ENCODE measurements at places on chromosomes 13 and 19.

GRCh38 chr19:48607359-48607755 lies 815 bp downstream of the SPACA4 start:
- no peak for DNase-seq

DNA sequence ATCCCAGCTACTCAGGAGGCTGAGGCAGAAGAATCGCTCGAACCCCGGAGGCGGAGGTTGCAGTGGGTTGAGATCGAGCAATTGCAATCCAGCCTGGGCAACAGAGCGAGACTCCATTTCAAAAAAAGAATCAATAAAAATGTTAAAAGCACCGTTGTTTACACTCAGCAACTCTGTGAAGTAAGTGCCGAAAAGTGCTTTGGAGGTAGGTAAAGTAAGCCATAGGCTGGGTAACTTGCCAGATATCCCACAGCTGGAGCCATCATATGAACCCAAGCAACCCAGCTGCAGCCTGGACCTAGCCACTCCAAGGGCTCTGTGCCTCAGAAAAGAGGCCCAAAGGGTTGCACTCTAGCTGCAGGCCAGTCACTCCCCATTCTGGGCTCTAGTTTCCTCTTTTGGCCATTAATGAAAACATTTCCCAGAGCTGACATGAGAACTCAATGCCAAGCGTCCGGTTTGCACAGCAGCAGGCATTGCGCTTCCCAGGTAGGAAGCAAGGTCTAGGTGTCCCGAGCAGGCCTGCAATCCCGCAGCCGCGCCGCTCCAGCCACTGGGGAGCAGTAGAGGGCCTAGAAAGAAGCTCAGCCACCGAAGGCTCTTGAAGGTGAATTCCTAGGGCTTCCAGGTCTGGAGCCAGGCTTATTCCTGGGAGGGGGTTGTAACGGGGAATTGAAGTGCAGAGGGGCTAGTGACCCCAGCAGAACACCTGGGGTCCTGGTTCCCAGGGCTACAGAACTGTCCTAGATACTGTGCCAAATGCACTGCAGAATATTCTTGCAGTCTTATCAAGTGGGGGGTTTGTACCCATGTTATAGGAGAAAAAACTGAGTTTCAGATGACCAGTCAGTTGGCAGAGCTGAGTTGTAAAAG lies 4.1 kb upstream of the CD79A start:
- DNase-seq, result peak; percentile 80

DNA sequence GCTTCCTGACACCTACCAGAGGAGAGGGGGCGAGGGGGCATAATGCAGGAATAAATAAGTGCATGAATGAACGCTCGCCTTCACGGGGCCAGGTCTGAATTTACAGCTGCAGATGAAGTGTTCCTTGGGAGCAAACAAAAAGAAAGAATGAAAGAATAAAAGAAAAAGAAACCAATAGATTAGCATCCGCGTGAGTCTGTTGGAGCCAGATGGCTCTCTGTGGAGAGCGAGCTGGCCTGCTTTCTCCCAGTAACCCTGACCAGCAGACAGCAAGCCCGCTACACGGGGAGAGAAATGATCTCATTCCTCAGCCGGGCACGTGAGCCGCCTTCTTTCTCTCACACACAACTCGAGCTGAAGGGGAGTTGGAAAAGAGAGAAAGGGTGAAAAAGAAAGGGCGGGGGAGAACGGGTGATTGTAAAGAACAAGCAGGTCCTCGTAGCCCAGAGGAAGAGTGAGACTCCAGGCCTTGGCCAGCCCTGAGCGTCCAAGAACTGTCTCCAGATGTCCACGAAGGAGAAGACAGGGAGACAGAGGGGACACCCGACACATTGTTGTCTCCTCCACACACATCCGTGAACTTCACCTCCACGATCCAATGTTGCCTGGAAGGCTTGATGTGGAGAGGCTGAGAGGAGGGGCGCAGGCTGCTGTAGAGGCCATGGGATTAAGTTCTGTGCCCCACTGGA lies 81.4 kb downstream of the RNASEH2B start:
- DNase-seq, result no peak

- DNase-seq, result no peak
Observed at GRCh38 chr19:13765395-13766094, 1.2 kb downstream of the MRI1 start.

DNA sequence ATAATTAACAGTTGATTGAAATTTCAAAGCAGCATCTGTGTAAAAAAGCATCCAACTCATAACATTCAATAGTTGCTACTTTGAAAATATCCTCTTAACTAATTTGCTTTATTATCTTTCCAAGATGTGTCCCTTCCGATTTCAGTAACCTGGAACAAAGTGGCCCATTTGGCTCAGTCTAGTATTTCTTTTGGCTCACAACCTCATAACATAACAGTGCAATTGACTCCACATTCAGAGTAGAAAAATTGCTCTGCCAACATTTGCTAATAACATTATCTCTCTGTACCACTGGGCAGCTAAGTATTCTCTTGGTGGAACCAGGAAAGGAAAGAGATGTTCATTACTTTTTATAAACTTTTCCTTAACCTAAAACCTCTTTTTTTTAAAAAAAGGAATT lies 571.1 kb upstream of the ARGLU1 start:
- DNase-seq, result no peak

GRCh38 chr13:112481458-112481857 lies 105.3 kb downstream of the SPACA7 start:
- no peak for DNase-seq

GRCh38 chr13:40113643-40114304 lies 458.3 kb downstream of the COG6 start:
- peak; percentile 28 for DNase-seq

DNA sequence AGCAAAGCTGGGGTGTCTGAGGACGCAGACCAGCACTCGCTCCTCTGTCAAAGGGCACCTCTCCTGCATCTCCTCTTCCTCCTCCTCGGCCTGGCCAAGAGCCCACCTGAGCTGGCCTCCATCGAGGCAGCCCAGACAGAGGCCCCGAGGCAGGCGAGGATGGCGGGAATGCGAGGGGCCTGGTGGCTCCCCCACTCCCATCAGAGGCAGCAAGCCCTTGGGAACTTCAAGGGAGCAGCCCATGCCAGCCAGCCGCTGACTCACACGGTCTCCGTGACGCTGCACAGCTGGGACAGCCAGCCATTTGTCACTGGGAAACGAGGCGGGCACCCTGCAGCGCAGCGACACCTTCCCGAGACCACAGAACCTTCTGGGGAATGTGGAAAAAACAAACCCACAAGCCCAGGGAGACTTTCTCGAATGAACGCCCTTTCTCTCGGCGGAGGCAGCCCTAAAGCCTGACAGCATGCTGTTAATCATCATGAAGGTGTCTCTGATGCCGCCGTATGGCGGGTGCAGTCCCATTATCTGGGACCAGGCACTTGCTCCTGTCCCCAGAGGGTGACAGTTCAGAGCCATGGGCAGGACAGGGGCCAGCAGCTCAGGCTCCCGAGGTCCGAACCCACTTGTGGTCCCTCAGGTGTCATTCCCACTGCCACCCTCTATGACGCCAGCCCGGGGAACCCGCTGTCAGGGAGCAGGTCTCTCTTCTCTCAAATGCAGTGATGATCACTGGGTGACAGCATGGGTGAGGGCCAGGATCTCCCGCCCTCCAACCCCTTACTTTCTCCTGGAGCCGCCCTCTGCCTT lies 53.0 kb downstream of the PEPD start:
- DNase-seq, result no peak

- no peak for DNase-seq
Observed at GRCh38 chr19:35017507-35017906, 12.8 kb upstream of the SCN1B start.

GRCh38 chr19:36028313-36029041 lies 4.2 kb downstream of the CLIP3 start:
- DNase-seq, result no peak

- peak; percentile 87 for DNase-seq
Observed at GRCh38 chr19:8592231-8593009, 15.2 kb upstream of the MYO1F start.

GRCh38 chr19:12847159-12848139 lies 9.1 kb downstream of the MAST1 start:
- peak; percentile 87 for DNase-seq

- DNase-seq, result no peak
Observed at GRCh38 chr13:67519356-67519755, 289.2 kb upstream of the PCDH9 start.

DNA sequence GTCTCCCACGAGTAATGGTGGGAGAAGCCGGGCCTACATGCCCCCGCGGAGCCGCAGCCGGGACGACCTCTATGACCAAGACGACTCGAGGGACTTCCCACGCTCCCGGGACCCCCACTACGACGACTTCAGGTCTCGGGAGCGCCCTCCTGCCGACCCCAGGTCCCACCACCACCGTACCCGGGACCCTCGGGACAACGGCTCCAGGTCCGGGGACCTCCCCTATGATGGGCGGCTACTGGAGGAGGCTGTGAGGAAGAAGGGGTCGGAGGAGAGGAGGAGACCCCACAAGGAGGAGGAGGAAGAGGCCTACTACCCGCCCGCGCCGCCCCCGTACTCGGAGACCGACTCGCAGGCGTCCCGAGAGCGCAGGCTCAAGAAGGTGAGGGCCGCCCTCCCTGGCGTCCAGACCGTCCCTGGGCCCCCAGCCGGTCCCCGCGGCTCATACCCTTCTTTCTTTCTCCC lies 1.4 kb upstream of the USF2 start:
- DNase-seq, result no peak

DNA sequence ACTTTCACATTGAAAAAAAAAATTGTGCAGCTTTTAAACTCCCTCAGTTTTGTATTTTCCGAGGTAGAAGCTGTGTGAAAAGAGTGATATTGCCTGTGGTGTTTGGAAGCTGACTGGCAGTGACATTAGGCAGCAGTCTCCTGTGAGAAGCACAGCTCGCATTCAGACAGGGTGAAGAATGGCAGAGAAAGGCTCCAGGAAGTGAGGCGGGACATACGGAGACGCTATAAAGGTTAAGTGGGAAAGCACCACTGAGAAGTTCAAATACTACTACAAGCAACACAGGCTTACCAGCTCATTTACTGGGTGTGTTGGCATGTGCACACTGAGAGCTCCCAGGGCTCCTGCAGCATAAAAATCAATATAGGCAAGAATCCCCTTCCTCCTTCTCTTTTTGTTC lies 88.4 kb downstream of the RXFP2 start:
- no peak for DNase-seq

- no peak for DNase-seq
Observed at GRCh38 chr19:5572556-5573286, 5.0 kb upstream of the TINCR start.

- no peak for DNase-seq
Observed at GRCh38 chr19:3968556-3969434, 2.1 kb downstream of the DAPK3 start.

DNA sequence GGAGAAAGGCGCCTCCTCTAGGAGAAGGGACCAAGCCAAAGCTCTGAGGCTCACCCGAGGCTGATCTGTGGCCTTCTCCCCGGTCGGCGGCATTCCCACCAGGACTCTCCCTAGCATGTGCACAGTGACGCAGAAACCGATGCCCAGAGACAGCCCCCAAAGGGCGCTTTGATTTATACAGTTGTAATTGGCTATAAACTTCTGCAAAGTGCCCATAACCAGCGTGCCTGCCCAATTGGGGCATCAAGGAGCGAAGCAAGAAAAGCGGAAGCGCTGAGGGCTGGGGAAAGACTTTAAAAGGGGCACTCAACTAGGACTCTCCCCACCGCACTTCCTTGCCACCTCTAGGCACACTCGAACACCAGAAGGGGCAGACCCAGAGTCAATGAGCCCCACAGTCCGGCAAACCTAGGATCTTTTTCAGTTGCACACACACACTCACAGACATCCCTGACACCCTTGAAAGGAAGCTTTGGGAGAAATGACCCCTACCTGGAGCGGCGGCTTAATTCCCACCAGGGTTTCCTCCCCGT lies 1.8 kb downstream of the CDX2 start:
- DNase-seq, result peak; percentile 67

DNA sequence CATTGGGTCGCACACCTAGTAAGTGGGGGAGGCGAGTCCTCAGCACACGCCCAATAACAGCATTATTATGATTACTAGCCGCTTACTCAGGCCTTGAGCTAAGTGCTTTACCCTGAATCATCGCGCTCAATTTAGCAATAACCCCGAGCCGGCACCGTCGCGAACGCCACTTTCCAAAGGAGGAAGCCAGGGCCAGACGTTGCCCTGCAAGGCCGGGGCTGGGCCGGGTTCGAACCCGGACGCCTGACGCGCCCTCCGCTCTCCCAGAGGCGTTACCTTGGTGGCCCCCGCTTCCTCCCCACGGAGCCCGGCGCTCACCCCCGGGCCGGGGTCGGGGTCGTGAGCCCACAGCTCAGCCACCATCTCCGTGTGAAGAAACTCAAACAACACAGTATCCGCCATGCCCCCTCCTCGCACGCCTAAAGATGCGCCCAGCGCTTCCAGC lies at the start of gene TRAPPC6A:
Gene TRAPPC6A (minus strand): TSS at position 421 of the 445 bp plus-strand sequence. CDS start 19 bp downstream, at position 402.
- no peak for DNase-seq

- peak; percentile 29 for DNase-seq
Observed at GRCh38 chr13:102402290-102402689, 442 bp upstream of the FGF14 start.

- no peak for DNase-seq
Observed at GRCh38 chr13:88411696-88412095, 740.5 kb downstream of the SLITRK5 start.

GRCh38 chr13:114047358-114047881 lies 73.5 kb upstream of the C13orf46 start:
- no peak for DNase-seq

DNA sequence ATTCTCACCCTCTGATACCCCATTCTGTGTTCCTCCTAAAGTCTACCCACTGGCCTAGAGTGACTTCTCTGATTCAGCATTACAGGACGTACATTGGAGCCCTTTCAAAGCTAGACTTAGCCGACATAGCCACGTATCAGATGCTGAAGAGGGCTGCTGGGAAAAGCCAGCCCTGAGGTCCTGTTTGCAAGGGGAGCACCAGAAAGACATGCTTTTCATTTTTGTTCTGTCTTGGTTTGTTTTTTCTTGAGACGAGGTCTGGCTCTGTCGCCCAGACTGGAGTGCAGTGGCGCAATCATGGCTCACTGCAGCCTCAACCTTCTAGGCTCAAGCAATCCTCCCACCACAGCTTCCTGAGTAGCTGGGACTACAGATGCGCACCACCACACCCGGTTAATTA lies 6.3 kb upstream of the ZSWIM4 start:
- DNase-seq, result peak; percentile 30

DNA sequence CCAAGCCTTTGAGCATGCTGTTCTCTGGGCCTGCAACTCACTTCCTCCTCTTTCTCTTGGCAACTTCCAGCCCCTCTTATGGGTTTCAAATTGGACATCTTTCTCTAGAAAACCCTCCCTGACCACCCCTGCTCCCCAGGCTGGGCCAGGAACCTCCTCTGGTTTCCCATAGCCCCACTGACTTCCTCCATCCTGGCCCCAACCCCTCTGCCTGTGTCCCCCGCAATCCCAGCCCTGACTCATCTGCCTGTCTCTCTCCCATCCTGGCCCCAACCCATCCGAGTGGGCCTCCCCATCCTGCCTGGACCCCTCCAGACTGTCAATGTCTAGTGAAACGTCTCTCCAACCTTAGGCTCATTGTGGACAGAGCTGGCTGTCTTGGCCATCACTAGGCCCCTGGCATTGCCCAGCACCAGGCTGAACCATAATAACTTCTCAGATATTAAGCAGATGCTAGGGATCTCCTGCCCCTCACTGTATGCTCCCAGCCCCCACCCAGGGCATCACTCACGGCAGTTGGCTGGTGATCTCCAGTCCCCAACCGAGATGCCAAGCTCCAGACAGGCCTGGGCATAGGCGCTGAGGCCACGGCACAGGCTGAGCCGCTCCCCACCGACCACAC lies 16.8 kb downstream of the FCGBP start:
- no peak for DNase-seq

- no peak for DNase-seq
Observed at GRCh38 chr13:46071590-46072249, 19.2 kb upstream of the ZC3H13 start.
